ENCODE measurements at places on chromosomes 7 and 10. TPM values are rescaled to one million over a fixed set of nuclear protein-coding genes. Genes with fewer than 3 reads are reported as not detected.

- DNase-seq: no peak
These were observed 50.8 kb downstream of the GRB10 start for GRCh38 chr7:50731703-50732582.

GRCh38 chr7:4079956-4080355 is 602.1 kb upstream of the FOXK1 start:
- no peak for DNase-seq

DNA sequence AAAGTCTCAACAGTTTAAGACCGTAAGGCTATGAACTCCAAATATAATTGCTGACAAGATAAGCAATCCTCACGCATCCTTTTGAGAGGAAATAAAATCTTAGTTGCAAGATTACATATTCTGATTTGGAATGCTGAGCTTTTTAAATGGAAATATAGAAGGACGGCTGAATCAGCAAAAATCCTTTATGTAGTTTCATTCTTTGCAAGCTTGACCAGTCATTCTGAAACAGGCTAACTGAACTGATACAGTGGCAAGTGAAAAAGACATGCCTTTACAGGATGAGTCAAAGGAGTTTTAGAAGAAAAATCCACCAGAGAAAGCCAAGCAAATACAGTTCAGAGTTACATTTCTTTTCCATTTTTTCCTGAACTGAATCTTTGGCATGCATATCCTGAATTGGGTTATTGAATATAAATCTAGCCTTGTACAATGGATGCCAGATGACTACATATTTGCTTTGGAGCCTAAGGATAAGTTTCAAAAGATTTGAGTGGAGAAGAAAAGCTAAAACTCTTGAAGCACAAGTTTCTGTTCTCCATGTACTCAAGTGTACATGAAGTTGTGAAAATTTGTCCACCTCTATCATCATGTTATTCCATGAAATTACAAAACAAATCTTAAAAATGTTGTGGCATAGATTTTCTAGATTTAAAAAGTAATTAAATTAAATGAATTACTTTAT is 4.4 kb downstream of the VIM start:
- no peak for DNase-seq

DNA sequence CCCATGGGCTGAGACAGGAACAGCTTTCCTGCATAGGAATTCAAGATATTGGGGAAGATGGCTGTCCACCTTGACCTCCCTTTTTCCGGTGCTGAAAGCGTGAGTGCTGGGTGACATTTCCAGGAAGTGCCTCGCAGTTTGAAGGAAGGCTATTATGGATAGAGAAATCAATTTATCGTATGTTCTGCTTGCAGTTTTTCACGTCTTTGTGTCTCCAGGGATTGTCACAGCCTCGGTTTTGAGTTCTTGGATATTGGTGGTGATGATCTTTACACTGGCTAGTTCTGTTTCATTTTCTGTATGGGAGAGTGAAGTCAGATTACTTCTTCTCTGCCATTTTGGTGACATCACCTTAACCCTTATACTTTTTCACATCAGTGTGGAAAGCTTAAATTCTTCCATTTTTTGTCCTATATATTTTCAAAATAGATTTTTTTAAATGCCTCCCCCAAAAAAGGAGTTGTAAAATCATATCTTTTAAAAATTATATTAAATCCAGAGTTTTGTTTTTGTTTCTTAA is 102.5 kb upstream of the APBB1IP start:
- no peak for DNase-seq

DNA sequence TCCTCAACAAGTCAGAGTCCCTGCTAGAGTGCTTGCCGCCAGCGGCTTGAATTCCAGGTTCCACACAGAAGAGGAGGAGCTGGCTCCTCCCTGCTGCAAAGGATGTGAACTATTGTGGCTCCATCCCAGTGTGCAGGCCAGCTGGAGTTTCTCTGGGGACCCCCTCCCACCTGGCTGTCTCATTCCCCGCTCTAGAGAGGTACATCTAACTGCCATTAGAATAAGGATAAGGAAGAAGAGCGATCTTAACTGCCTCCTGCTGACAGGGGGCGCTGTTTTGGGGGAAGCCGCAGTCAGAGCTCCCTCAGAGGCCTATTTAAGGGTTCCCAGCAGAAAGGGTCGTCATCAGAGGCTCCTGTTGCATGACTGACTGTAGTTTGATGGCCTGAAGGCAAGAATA is 40.8 kb upstream of the HECW1 start:
- no peak for DNase-seq

- no peak for DNase-seq
These were observed 431.2 kb downstream of the SH2D4B start for GRCh38 chr10:80968903-80969302.

DNA sequence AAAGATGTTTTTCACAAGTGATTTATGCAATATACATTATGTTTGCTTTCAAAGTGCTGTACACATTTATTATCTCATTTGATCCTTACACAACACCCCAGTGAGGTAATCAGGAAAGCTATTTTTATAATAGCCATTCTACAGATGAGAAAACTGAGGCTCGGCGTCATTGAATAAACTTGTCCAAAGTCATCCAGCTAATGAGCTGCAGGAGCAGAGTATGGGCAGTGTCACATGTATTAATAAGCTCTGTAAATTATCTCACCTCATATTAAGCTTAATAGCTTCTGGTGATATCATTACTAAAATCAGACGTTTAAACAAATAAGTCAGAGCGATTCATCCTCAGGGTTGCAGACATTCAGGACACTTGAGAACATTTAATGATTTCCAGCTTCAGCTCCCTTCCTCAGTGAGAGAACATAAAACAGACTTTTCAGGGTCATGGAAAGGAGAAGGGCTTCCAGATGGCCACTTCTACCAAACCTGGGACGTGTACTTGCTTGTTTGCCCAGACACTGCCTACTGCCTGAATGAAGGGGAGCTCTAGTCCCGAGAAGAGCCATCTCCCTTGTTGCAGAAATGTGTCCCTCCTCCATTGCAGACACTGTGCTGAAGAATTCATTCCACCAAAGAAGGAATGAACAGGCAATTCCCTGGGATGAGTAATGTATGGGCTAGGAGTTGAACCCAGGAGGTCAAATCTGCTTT is 20.5 kb upstream of the FZD1 start:
- DNase-seq: no peak

DNA sequence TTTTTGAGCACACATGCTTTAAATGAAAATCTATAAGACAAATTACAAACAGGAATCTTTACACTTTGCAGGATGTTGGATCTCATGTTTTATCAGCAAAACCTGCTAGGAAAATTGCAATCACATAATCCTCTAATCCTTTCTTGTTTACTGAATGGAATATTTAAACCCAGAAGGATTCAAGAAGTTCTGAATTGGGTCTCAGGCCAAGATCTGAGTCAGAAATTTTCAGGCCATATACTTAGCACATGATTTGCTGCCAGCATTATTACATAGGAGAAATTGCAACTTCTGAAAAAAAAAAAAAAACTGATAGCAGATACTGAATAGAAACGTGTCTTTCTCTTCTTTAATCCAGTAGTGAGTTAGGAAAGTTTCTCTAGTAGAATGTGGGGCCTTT is 1005.3 kb upstream of the POT1 start:
- no peak for DNase-seq

- DNase-seq: no peak
These were observed 171.2 kb downstream of the ARHGAP21 start for GRCh38 chr10:24552346-24553016.

- no peak for DNase-seq
These were observed 493.5 kb upstream of the GALNT17 start for GRCh38 chr7:70638158-70639107.

DNA sequence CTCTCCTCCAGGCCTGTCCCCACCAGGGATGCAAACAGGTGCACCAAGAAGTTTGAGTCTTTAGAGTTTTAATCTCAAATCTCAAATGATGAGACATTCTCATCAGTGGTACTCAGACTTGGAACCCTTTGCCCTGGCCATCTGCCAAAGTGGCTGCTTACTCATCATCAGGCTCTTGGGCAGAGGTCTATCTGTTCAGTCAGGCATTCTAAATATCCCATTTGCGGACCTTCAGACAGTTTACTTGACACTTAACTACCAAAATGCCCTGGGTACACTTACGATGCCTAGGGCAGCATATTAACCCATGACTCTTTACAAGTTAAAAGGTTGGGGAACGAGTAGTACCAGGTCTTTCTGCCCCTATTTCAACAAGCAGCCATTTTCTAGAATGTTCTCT is 61.2 kb upstream of the YAE1 start:
- DNase-seq: peak; percentile 82

- no peak for DNase-seq
These were observed 86.0 kb upstream of the DIP2C start for GRCh38 chr10:775245-776075.

GRCh38 chr10:43314626-43315495 is 48.0 kb upstream of the RASGEF1A start:
- DNase-seq: no peak

DNA sequence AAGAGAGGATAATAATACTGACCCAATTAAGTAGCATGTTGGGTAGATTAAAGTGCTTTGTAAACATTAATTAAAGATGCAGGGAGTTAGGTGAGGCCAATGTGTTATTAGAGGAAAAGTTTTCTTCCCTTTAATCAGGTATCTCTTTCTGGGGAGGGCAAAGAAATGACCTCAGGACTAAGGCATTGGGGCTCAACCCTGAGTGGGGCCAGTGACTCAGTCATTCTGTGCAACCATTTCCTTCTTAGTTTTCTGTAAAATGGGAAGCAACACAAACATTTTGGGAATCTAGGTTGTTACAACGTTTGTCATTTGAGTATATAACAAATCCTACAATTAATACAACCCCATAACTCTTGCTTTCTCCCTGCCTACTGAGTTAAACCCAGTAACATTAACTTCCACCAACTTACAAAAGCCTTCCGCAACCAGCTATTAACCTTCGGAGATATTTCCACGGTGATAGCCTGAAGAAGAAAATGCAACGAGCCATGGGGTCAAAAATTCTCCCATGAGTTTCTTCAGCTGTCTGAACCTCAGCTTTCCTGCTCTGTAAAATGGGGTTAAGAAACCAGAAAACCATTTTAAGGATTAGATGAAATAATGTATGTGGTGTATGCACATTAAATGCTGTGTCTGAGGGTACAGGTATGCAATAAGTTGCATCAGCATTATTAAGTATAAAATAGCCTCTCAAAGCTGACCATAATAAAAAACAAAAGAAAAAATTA is 965 bp upstream of the PROSER2 start:
- DNase-seq: no peak

- DNase-seq: peak; percentile 30
These were observed 122.8 kb downstream of the CUBN start for GRCh38 chr10:17006631-17007417.

- DNase-seq: no peak
These were observed 63.9 kb downstream of the STK17A start for GRCh38 chr7:43646603-43647338.

DNA sequence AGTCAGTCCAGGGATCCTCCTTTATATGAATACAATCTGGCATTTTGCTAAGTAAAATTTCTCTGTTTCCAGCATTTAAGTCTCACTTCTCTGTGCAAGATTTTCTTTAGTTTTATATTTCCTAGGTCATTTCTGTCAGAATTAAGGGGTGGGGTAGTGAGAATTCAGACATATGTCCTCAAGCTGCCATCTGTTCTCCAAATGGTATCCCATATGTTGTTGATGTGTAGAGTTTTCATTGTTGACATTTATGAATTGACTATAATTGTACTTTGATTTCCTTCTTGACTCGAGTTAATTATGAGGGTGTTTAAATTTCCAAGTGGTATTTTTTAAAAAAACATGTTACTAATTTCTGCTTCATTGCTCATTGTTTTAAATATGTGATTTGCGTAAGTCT is 148.8 kb downstream of the NPSR1 start:
- no peak for DNase-seq

DNA sequence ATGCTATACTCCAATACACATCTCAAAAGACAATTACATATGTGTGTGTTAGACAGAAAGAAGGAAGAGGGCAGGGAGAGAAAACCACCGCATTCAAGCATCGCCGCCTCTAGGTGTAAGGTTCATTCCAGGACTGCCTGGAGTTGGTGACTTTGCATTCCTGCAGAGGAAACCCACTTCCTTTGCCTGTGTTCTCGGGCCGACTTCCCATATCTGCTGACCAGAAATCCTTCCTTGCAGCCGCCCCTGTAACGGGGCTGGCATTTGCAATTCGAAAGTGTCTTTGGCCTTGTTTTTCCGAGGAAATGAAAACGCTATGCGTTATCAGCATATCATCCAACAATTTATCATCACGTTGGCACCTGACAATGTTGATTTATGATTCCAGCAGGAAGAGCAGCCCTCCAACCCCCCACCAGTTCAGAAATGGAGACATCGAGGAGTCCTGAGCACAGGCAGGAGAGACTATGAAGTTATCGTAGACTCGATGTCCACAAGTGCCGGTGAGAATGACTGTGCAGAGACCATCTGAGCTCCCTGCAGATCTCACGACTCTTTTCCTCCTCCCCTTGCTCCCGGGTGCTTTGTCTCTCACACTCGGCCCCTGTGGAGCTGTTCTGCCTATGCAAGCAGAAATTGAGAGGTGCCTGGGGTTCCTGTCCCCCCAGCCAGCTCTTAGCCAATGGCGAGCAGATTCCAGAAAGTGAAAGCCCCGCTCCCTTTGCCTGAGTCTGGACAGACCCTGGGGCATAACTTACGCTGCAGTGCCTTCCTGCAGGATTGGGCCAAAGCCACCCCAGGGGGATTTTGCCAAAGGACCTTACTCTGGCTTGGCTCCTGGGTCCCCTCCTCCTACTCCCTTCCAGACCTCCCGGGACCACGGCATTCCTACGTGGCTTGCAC is 68.9 kb upstream of the FOXK1 start:
- no peak for DNase-seq

DNA sequence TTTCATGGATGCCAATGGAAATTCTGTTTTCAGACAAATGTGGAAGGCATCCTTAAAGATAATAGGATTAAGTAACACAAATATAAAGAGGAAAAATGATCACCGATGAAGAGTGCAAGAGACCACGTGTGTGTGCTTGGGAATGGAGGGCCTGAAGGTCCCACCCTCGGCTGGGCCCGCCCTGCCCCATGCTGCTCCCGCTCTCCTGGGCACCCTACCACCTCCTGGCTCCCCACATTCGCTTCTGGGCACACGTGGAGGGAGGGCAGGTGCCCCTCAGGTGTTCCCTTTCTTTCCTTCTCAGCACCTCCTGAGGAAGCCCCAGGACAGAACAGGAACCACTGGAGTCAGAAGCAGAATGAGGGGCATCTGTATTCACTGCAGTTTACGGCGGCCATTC is 367.6 kb downstream of the DNAJB6 start:
- no peak for DNase-seq

- DNase-seq: no peak
These were observed 44.0 kb upstream of the CTBP2 start for GRCh38 chr10:125204400-125204799.

GRCh38 chr7:100472854-100473499 is 6.0 kb downstream of the TSC22D4 start:
- no peak for DNase-seq

GRCh38 chr7:127034186-127034806 is 218.4 kb downstream of the GRM8 start:
- DNase-seq: no peak

GRCh38 chr10:36094096-36094495 is 452.0 kb upstream of the FZD8 start:
- DNase-seq: no peak

- no peak for DNase-seq
These were observed 33.4 kb upstream of the AFAP1L2 start for GRCh38 chr10:114437473-114438292.

TCAF1 gene
- 24.7 TPM for total RNA-seq

IDI2 gene
- total RNA-seq: not detected

PTPRZ1 gene
- total RNA-seq: not detected

ZNF716 gene
- total RNA-seq: not detected

PDGFA gene
- 11.6 TPM for total RNA-seq

POLR2J gene
- 32.8 TPM for total RNA-seq

MINDY4 gene
- total RNA-seq: 3.8 TPM

PRF1 gene
- not detected for total RNA-seq

CCDC7 gene
- total RNA-seq: 1.3 TPM

HTRA1 gene
- total RNA-seq: 35.7 TPM
